ENCODE measurements at places on chromosomes 6 and 20.

DNA sequence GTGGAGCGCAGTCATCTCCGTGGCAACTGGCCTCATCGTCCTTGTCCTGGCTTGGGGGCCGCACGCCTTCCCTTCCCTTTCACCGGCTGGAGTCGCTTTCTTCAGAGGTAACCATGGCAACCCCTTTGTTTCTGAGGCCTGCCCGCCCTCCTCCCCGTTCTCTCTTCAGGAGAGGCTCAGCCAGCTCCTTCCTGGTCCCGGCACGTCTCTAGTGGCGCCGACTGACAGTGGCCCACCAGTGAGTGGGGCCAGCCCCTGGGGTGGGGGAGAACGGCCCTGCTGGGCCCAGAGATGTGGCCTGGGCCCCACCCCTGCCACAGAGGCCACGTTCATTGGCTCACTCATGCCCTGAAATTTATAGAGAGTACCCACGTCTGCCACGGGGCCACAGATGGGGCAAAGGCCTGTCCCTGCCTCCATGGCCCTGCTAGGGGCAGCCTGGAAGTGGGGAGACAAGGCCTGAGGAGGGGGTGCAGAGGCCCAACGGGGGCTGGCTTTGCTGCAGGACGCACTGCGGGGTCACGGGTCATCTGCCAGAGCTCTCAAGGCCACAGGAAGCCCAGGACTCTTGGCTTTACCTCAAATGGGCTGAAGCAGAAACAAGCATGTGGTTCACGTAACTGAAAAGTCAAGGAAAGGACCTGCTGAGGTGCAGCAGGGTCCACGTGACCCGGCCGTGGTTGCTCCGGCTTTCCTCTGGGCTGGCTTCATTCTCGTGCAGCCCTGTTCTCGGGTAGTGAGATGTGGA is 1.4 kb upstream of the OSBPL2 start:
- no peak for DNase-seq

DNA sequence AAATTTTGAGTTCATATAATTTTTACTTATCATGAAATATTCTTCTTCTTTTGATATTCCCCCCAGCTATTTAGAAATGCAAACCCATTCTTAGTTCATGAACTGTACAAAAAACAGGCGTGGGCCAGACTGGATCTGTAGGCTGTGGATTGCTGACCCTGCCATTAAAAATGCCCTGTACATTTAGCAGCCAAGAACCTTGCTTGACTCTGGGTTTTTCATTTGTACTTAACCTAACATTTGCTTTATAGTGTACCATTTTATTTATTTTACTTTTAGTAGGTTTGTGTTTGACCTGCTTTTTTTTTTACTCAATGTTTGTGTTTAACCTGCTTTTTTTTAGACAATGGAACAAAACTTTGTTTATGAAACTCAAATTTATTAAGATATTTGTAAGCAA is 14.9 kb downstream of the CD109 start:
- no peak for DNase-seq

- DNase-seq = no peak
Measured at GRCh38 chr6:40688214-40688761, 101.1 kb upstream of the LRFN2 start.

- DNase-seq = no peak
Measured at GRCh38 chr6:51992876-51993275, 94.5 kb downstream of the PKHD1 start.

- DNase-seq = no peak
Measured at GRCh38 chr20:5729348-5729747, 20.9 kb upstream of the SHLD1 start.

DNA sequence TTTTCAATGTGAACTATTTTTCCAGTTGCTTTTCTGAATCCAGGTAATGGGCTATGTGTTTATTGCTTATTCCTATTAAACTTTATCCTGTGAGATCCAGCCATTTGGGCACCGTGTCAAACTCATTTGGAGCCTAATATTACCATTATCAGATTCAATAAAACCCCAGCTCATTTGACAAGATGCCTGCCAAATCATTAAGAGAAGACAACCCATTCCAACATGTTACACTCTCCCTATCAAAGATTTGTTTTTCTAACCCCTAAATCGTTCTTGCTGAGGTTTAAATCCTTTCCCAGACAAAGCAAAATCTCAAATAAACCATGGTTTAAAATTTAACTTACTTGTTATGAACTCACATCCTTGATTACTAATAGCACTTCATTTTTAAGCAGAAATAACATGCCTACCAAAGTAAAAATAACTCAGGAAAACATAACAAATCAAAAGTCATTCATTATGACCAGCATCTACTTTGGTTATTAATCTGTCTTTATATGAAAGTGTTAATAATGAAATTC is 130.0 kb upstream of the TCF21 start:
- no peak for DNase-seq

- no peak for DNase-seq
Measured at GRCh38 chr20:50188879-50189680, 1.6 kb upstream of the CEBPB start.

- DNase-seq = no peak
Measured at GRCh38 chr6:84836366-84836765, 72.0 kb upstream of the TBX18 start.

DNA sequence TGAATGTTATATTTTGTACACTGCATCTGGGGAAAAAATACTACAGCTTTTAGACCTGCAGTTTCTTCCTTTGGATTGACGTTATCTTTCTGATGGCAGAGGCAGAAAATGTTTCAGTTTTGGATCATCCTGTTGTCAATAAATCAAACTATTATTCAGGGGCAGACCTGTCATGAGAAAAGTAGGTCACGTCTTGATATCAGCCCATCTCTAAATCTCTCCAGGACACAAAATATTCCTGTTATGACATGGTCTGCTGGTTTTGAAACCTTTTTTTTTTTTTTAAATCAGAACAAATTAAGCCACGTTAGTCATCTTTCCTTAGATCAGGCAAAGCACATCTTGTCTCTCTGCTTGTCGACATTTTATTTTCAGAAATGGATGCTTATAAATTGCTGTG is 24.0 kb downstream of the IL20RA start:
- DNase-seq = no peak

DNA sequence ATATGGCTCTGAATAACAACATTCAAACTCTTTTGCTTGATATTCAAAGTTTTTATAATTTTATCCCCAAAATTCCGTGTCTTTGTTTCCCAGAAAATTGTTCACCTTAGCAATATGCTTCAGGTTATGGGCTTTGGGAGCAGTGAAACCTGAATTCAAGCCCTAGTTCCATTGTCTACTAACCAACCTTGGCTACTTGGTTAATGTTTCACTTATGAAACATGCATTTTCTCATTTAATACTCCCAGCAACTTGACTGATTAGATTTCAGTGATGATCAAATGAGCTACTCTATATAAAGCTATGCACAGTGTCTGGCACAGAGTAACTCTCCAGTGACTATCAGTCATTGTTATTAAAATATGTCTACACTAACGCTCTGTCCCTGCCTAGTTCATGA is 192.2 kb upstream of the TENT5A start:
- no peak for DNase-seq

- DNase-seq = no peak
Measured at GRCh38 chr20:43972692-43973091, 58.0 kb downstream of the TOX2 start.

GRCh38 chr20:48959899-48960550 is 38.5 kb downstream of the ARFGEF2 start:
- DNase-seq = no peak

DNA sequence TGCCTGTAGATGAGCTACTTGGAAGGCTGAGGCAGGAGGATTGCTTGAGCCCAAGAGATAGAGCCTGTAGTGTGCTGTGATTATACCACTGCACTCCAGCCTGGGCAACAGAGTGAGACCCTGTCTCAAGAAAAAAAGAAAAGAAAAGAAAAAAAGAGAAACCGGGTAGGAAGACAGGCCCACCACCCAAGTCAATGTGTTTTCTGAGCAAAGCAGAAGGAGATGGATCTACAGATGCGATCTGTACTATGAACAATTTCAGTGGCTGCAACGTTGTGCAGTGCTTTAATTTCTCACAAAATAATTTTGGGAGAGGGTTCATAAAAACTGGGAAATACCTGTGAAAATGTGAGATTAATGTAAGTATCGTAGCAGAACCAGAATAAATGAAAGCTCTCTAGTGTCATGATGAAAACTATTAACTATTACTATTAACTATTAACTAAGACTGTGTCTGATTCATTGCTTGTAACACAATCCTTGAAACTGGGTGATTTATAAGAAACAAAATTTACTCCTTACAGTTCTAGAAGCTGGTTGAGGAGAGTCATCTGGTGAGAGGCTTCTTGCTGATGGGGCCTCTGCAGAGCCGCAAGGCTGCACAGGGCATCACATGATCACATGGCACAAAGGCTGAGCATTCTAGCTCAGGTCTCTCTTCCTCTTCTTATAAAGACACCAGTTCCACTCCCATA is 233.1 kb upstream of the ZNF217 start:
- DNase-seq = no peak

DNA sequence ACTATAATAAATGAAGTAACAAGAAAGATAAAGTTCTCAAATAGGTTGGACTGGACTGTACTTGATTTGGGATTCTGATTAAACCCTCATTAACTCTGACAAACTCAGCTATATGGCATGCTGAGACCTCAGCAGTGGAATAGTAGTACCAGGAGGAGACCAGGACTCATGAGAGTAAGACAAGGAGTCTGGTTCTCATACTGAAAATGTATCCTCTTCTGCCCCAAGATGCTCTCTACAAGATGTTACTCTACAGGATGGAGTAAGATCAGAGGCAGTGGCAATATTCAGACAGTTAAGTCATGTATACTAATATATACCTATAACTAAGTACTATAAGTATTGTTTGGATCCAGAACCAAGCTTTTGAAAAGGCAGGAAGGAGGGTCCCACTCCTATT is 31.9 kb upstream of the SYNCRIP start:
- DNase-seq = no peak

DNA sequence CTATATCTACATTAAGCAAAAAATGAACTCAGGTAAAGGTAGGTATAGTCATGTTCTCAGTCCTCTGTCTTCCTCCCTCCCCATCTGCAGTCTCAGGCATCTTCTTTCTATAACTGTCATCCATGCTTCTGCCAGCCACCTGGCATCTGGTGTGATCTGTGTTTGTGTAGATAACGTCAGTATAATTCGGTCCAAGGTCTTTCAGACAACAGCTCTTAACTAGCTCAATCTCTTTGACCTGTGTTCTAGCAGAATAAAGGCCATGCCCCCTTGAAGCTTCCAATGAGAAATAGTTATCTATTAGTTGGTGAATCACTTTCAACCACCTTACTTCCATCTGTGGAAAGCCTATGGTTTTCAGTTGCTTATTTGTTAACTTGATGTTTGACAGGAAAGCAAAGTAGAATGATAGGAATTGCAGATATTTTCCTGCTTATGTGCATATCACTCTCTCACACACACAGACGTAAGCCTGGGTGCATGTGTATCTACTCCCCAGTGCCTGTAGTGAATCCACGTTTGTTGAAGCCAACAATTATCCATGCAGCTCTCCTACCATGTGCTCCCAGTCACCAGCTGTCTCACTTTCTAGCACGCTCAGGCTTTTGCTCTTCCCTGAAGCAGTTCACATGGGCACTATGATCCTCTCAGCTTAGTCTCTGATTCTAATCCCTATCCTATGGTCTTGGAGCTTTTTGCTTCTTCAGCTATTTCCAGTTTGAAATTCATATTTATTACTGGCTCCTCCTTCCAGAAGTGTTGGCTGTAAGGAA is 433.7 kb upstream of the MANEA start:
- no peak for DNase-seq

GRCh38 chr6:47203266-47203937 is 106.3 kb downstream of the TNFRSF21 start:
- no peak for DNase-seq

DNA sequence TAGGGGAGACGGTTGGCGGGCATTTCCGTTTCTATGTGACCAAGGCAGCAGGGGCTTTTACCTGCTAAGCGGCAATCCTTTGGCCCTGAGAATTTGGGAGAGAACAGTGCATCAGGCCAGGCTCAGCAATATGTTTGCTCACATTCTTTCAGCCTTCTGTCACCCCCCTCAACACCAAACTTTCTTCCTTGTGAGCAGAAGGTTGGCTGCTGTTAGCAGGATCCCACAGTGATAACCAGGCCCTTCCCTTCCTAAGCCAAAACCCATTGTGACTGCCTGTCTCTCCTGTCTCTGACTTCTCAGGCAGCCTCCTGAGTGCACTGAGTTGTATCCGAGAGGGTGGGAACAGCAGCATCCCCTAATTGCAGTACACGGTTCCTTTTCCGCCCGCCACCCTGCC is 43.7 kb downstream of the STK35 start:
- DNase-seq = no peak

DNA sequence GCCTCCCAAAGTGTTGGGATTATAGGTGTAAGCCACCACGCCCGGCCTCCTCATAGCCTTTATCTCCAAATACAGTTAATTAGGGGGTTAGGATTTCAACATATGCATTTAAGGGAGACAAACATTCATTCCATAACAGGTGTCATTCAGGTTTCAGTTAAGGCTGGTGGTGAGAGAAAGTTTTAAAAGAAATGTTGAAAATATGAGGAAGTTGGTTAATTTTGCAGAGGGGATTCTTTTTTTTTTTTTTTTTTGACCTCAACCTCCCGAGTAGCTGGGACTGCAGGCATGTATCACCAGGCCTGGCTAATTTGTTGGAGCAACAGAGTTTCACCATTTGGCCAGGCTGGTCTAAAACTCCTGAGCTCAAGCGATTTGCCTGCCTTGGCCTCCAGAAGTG is 12.5 kb upstream of the EBF4 start:
- no peak for DNase-seq

GRCh38 chr6:131001945-131002660 is 60.9 kb downstream of the EPB41L2 start:
- no peak for DNase-seq

DNA sequence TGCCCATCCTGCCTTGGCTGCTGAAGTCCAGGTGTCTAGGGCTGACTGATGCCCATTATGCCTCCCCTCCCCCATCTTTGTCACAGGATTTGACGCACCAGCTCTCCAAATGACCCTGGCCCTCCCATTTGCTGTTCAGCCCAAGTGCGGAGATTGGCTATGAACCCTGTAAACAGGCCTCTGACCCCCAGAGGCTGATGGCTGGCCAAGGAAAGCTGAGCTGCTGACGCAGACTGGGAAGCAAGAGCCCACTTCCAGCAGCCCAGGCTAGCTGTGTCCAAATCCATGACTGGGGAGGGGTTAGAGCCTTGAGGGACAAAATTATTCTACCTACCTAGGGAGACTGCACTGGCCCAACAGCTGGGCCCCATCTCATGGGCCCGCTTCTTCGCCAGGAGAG is 797 bp upstream of the GNRH2 start:
- DNase-seq = no peak

- no peak for DNase-seq
Measured at GRCh38 chr6:156839591-156840001, 62.4 kb downstream of the ARID1B start.

- no peak for DNase-seq
Measured at GRCh38 chr6:164022632-164023031, 608.1 kb downstream of the QKI start.

GRCh38 chr6:115220551-115221159 is 840.0 kb downstream of the FRK start:
- no peak for DNase-seq

GRCh38 chr6:161578478-161578877 is 304.6 kb upstream of the AGPAT4 start:
- DNase-seq = no peak

Measured in CD4-positive, alpha-beta T cell treated with Interleukin-6 at 100 ng/mL for 8 hours (primary cell).